Urinary bladder (tissue), 4 donors: ENCODE measurements at places on chromosomes 1 and 21. TPM values are rescaled to one million over a fixed set of nuclear protein-coding genes. Genes with fewer than 3 reads are reported as not detected.

Gene TXNIP
- total RNA-seq = 920 TPM

DNA sequence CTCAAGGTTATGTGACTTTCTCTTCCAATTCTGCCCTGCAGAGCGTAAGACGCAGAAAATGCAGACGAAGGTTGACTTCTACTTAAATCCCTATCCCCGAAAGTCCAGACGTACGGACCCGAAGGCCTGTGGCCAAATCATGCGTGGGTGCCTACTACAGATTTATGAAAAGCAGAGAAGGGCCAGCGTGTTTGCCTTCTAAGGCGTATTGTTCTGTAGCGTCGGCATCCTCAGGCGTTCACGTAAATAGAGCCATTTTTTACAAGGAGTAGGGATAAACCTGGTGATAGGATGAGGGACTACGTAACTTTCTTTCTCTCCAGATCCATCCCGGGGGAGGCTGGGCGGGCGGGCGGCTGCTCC is 222 bp upstream of the GIPC2 start:
- no peak for DNase-seq

GRCh38 chr1:186440584-186440983 is 20.3 kb downstream of the PDC start:
- no peak for DNase-seq

- no peak for DNase-seq
Observed at GRCh38 chr1:204127597-204128242, 24.1 kb downstream of the ETNK2 start.
